ENCODE measurements at places on chromosomes 11 and 22.

DNA sequence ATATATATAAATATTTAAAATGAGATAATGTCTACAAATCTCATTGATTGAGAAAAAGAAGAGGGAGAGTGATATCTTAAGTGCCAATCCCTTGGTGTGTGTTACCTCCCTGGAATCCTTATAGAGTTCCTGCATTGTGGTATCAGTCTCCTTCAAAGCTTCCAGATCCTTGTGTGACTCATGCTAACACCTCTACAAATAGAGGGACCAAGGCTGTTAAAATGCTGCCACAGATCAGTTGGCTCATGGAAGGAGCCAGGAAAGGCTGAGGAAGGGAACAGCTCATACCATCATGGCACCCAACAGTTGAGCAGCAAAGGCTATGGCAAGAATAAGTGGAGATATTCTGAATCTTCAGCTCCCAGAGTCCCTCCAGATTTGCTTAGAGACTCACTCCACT is 163.6 kb upstream of the ISX start:
- no peak for DNase-seq

DNA sequence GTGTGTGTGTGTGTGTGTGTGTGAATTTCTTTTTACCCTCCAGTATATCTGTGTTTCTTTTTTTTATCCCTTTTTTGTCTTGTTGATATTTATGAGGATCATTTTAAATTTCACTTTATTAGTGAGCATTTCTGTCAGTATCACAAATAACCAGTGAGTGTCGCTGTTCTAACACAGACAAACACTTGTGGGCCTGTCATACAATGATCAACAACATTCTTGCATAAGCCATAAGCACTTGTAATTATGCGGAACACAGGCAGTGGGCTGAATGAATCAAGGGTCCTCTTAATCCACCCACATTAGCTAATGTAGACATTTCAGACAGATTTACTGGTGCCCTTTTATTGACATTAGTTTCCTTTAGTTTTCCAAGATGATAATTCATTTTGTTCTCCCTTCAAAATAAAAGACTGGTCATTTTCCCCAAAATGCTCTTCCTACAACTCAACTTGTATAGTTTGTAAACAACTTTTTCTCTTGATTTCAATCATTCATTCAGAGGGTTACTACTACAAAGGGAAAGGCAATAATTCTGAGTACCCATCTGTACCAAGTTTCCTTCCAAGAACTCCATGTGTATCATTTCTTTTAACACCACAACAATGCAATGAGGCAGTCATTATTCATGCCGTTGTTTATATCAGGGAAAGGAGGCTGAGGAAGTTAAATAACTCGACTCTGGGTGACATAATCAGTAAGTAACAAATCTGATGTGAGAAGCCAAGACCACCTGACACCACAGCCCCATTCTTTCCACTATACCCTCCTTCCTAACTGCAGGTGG is 34.5 kb upstream of the ANO3 start:
- peak; percentile 56 for DNase-seq

DNA sequence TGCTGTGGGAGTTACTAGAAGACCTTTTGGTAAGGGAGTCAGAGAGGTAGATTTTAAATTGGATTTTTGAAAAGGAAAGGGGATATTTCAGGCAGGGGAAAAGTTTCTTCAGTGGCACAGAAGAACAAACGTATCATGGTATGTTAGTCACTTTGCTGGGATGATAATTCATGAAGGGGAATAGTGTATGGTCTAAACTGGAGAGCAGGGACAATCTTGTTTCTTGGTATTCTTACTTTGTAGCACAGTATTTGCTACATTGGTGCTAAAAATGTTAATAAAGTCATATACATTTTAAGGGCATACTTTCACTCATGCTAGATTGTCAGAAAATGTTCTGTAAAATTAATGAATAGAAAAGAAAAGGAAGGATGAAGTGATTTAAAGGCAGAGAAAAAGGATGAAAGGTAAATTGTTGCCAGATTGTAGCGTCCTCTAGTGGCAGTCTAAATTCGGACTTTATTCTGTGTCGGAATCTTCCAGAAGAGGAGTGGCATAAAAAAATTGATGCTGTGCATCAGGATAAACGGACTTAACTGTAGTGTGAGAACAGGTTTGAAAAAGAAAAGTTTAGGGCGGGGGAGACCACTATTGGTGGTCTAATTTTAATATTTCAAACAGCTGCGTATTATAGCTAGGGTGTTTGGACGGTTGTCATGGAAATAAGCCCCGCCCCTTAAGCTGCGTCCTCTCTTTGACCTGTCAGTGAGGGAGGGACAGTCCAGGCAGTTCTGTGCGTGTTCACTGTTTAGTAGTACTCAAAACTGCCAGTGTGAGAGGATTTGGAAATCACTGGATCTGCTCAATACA is at the start of gene BCO2:
Gene BCO2, plus strand, starts transcription at position 724 of the 810 bp plus-strand sequence. CDS start 90 bp downstream, outside the sequence.
- DNase-seq: peak; percentile 83

GRCh38 chr11:72704783-72705265 is 30.6 kb upstream of the PDE2A start:
- no peak for DNase-seq

- DNase-seq: no peak
These were observed 14.8 kb upstream of the H19 start for GRCh38 chr11:2012440-2012839.

GRCh38 chr11:66337103-66337899 is 1.1 kb upstream of the RIN1 start:
- DNase-seq: no peak

- no peak for DNase-seq
These were observed 16.9 kb upstream of the MUC2 start for GRCh38 chr11:1057806-1058205.

- no peak for DNase-seq
These were observed 866.8 kb downstream of the TBC1D22A start for GRCh38 chr22:47629273-47629711.

DNA sequence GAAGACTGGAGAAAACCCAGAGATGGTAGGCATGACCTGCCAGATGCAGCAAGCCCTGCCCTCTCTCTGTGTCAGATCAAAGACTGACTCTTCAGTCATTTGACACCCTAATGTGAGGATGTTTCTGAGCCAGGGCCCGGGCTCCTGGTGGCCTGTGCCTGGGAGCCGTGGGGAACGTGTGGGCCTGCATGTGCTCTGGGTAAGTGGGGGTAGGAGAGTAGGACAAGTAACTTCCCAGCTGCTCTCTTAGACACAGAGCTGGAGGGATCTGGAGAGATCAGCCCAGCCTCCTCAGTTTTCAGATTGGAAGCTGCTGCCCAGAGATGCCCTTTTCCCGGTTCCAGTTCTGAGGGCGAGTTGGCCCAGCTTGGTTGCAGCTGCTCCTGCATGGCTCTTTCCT is 110.8 kb downstream of the TEAD1 start:
- no peak for DNase-seq

DNA sequence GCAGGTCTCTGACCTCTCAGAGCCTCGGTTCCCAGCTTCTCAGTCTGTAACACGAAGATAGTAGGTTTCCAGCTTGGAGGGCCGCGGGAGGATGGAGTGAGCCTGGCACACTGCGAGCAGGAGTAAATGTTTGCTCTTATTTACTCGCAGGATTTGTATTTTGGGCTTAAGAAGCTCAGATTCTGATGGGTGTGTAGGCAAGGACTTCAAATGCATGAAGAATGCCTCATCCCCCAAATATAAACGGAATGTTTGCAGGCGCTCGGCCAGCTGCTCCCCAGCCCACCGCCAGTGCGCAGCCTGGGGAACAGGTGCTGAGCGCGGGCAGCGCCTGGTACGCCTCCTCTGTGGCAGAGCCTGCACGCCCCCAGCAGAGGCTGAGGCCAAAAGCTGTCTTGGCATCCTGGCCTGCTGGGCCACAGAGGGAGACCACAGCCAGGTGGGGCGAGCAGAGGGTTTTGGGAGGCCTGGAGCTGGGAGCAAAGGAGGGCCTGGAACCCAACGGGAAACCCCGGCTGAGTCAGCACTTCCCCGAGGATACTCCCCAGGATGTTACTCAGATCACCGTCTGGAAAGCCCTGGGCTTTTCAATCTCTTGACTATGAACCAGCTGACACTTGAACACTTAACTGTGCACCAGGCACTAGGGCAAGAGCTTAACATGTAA is 9.4 kb downstream of the EHD1 start:
- DNase-seq: peak; percentile 98

GRCh38 chr11:119640541-119640940 is 88.5 kb downstream of the NECTIN1 start:
- DNase-seq: peak; percentile 6

GRCh38 chr11:73155102-73155501 is 13.0 kb upstream of the FCHSD2 start:
- DNase-seq: no peak

GRCh38 chr11:107777110-107777509 is 65.3 kb upstream of the SLN start:
- no peak for DNase-seq

DNA sequence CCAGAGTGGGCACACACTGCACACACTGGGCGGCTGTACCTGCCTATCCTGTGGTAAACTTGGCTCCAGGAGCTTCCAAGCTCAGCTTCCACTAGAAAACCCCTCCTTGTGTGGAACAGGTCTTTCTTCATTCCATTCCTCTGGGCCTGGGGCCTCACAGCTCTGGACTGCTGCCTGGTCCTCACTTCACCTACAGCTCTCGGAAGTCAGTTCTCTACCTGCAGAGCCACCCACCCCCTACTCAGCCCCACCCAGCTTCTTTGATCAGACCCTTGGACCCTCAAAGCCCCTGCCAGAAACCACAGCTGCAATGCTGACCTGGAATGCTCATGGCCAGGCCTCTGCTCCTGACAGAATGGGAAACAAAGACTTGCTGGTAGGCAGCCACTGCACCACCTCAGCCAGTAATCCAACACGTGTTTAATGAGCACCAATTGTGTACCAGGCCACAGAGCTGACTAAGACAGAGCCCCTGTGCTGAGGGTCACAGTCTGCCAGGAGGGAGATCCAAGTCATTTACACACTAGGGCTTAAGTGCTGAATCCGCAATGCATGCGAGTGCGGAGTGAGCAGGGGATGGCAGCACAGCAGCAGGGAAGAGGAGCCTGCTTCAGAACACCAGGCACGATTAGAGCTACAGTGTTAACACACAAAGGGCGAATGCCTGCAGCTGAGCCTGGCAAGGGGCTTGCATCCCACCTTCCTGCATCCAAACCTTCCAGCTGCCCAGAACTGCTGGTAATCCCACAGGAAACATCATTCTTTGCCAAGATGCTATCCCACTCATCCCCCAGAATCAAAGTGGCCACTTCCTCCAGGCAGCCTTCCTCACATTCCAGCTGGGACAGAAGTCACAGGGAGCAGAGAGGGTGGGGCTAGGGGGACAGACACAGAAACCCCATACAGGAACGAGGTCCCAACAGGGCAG is 4.6 kb downstream of the GNB1L start:
- DNase-seq: no peak

DNA sequence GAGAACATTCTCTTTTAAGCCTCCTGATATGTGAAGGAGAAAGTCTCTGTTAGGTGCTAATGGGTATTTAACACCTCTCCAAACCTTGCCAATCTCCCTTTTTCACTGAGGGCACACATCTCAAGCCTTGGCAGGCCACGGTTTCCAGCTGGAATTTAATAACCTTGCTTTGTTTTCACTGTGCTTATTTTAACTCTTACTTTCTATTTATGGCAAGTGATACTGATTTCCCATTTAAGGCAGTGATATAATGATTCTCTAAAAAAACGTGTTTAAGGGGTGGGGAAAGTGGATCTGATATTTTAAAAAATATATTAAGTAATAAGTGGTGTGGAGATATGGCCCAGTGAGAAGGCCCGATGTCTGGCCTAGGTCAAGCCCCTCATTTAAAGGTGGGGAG is 1.1 kb upstream of the RASD2 start:
- no peak for DNase-seq

DNA sequence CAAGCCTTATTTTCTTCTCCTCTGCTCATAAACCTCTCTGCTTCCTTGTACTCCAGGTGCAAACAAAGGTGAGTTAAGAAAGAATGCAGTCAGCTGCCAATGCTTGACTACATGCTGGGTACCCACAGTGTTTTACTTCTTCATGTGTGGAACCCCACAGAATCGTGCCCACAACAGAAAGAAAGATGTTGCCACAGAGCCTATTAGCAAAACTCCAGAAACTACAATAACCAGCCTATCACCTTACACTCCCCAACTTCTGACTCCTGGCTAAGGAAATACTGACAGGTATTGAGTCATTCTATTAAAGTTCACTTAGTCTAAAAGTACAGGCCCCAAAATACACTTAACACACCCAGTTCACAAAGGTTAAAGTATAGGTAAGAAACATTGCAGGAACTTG is 56.9 kb upstream of the CCDC89 start:
- no peak for DNase-seq

DNA sequence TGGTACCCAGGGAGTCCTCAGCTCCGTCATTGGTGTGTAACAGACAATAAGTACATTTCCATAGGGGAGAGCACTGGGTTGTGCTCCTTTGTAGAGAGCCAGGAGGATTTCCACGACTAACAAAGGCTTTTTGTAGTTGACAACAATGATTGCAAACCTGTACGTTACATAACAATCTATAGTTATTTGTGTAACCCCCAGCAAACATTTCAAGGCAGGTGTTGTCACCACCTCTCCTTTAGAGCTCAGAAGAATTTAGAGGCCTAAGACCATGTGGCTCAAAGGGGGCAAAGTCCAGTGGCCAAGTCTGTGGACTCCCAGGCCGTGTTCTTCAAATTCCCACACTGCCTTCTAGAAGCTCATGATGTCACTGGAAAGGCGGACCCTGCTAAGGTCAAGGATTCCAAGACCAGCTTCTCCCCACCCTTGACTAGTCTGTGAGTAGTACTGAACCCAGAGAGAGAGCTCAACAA is 15.8 kb downstream of the RPL27A start:
- DNase-seq: no peak

DNA sequence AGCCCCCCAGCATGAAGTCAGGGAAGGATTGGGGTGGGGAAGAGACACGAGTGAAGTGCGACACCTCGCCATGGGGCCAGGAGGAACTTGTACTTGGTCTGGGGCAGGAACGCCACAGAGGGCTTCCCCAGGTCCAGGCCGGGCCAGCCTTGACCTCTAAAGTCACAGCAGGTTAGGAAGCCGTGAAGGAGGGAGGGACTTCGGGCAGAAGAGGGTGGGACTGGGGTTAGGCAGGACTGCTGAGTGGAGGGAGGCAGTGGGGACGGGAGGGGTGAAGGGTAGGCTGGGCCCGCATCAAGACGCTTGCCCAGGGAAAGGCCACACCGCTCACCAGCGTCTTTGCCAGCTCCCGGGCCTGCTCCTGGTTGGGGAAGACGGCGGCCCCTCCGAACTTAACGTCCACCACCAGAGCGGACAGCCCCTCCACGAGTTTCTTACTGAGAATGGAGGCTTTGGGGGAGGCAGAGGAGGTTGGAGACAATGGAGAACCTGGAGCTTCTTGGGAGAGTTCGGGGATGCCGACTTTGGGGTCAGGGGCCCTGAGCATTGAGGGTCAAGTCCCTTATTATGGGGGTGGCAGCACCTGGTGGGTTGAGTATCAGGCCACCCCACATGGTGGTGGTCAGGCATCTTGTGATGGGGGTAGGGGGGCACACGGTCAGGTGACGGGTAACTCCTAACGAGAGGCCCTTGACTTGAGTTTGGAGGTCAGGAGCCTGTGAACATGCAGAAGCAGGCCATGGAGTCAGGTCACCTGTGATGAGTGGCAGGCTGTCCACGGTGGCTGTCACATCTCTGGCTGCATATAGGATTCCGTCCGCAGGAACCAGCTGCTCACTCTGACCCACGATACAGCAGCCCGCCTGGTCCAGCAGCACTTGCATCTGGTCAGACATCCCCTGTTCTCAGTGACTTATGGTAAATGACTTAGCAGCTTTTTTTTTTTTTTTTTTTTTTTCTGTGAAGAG is 1.7 kb upstream of the SCO2 start:
- DNase-seq: peak; percentile 81

- DNase-seq: no peak
These were observed 2.6 kb upstream of the RAB3IL1 start for GRCh38 chr11:61919705-61920631.

GRCh38 chr11:72924568-72925190 is 110.5 kb downstream of the ATG16L2 start:
- DNase-seq: peak; percentile 48

GRCh38 chr11:69053546-69054396 is 5.0 kb downstream of the TPCN2 start:
- DNase-seq: no peak

Measured in suppressor macrophage treated with lipopolysaccharide for 1 hour (primary cell).